ENCODE measurements at places on chromosomes 12 and 14. TPM values are rescaled to one million over a fixed set of nuclear protein-coding genes. Genes with fewer than 3 reads are reported as not detected.

Gene CLEC6A
- total RNA-seq = 2.0 TPM

DNA sequence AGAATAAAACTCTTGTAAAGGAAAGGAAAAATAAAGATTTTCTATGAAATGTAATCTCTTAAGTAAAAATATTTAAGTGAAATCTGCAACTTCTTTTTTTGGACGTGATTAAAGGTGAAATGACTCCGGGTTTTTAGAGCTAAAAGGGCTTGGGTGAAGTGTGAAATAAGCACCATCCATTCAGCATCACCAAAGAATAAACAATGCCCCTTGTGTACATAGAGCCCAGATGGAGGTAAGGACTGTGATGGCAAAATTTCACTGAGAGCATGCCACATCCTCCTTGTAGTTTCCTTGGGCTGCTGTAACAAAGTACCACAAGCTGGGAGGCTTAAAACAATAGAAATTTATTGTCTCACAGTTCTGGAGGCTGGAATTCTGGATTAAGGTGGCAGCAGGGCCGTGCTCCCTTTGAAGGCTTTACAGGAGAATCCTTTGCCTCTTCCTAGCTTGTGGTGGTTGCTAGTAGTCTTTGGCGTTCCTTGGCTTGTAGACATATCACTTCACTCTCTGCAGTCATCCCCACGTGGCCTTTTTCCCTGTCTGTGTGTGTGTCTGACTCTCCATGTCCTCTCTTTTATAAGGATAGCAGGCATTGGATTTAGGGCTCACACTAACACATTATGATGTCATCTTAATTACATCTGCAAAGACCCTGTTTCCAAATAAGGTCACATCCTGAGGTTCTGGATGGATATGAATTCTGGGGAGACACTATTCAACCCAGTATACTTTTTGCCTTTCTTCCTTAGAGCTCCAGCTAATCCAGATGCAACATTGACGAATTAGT is 24.2 kb downstream of the ZNF664 start:
- H3K4me3 ChIP-seq = no peak overlapping the region
- H3K4me1 ChIP-seq = peaks cover 13% of the 10 kb centered on the region
- H3K36me3 ChIP-seq = peaks cover 16% of the 10 kb centered on the region

- peaks cover 23% of the 10 kb centered on the region for H3K36me3 ChIP-seq
- no peaks in the 10 kb centered on the region for H3K4me1 ChIP-seq
- no peak for DNase-seq
These were observed 114.8 kb downstream of the MON2 start for GRCh38 chr12:62581288-62582064.

- no peaks in the 10 kb centered on the region for H3K36me3 ChIP-seq
- H3K4me1 ChIP-seq = no peaks in the 10 kb centered on the region
- no peak overlapping the region for H3K4me3 ChIP-seq
- DNase-seq = no peak
These were observed 35.8 kb upstream of the FBXO33 start for GRCh38 chr14:39467889-39468524.

Data from upper lobe of right lung (tissue), 1 donor.